ENCODE measurements at places on chromosomes 11 and 22.

GRCh38 chr11:9974375-9974774 lies 310.5 kb downstream of the SWAP70 start:
- no peak for DNase-seq

GRCh38 chr11:72665911-72666472 lies 8.2 kb downstream of the PDE2A start:
- no peak for DNase-seq

DNA sequence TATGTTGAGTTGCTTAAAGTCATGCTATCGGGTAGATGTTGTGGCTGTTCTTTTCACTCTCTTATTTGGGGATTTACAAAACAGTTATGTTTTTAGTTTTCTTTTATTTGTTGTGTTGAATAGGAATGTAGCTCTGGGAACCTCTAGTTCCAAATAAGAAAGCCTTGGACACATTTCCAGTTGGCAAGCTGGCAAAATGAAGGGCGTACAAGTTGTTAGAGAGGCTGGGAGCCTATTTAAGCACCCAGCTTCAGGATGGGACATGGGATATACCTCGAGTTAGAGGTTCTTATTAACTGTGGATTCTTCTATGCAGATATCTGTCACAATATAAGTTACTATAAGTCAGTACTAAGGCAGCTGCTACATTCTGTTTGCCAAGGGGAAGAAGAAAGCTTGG lies 22.8 kb downstream of the PPARA start:
- no peak for DNase-seq

DNA sequence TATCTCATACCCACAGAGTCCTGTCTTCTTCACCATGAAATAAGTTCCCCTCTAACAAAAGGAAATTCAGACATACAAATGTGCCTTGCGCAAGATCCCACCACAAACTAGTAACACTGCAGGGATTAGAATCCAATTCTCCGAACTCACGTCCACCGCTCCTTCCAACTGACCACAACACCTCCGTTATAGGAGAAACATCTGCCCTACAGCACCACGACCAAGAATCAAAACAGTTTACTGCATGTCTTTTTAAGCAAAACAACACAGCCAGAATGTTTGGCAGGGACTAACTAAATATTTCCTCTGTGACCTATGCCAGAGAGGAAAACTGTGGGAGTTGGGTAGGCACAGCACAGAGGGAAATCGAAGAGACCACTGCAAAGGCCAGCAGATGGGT lies 72.7 kb upstream of the AKIP1 start:
- no peak for DNase-seq

DNA sequence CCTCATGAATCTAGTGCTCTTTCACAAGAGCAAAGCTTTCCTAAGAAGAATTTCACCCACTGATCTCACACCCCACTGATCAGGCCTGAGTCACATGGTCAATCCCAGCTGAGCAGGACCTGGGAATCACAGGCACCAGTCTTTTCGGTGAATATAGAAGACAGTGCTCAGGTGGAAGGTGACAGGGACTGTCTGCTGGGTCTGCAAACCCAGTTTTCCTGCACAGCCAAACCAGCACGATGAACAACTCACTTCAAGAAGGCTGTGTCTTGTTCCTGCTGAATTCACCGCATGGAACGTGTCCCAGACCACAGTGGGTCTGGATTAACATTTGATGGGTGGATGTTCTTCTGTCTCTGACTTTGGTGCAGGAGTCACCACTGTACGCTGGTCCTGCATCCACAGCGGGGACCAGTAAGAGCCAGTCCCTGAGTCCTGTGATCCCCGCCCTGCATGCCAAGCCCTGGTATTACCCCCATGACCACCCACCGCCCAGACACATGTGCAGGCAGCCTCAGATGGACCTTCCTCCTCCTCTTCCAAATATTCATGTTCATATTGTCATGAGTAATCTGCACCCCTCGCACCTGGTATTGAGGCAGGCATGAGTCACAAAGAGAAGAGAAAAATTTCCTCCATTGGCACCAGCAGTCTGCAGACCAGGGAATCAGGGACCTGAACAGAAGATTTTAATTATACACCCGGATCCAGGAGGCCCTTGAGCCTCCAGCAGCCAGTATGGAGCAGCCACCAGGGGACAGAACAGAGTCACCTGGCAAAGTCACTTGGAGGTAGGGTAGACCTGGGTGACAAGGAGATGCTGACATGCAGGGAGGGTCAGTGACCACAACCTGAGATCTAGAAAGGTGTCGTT lies 8.6 kb upstream of the IGLL5 start:
- DNase-seq, result no peak

GRCh38 chr22:24751518-24751917 lies 23.0 kb downstream of the PIWIL3 start:
- no peak for DNase-seq

DNA sequence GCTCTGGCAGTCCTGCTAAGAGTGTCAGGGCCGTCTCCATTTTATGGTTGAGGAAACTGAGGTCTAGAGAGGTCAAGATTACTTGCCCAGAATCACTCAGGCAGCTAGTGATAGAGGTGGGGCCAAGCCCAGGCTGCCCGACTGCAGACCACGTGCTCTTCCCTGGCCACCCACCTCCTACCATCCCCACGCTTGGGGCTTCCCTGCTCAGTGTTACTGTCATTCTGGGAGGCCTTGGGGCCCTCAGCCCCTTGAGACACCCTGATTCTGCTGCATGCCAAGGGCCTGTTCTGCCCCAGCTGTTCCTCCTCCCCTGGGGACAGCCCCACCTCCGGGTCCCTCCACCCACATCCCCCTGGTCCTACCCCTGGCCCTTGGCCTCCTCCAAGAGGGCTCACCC lies 17.2 kb upstream of the TAB1 start:
- DNase-seq, result no peak

DNA sequence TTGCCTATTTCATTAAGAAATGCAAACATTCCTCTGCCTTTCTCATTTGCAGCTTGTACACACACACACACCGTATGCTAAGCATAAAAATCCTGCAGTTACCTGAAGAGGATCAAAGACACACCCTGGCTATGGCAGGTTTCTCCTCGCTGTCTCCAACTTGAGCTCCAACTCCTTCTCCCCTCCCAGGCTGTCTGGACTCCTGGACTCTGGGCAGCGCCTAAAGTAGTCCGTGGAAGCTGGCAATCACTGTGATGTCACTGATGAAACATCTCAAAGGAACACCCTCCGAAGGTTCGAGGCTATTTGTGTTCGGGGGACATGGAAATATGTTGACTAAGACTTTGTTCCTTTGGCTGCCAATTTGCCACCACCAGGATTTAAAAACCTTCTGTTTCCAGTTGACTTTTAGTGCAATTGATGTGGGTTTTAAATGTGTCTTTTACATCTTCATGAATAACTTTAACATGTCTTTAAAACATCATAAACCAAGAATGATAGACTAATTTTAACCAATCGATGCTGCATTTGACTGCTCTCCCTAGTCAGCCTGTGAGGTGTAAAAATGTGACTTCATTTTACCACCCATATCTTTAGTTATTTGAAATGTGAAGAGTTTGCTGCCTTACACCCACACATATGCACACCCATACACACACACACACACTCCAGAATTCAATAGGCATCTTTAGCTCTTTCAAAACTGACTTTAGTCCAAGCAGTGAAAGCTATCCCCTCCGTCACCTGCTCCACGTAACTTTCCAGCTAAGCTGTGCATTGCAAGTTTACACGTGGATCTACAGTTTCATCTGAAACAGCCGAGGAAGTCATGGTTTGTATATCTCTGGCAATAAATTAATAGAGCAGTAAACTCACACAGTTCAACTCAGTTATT lies at the start of gene SLN:
TSS of gene SLN (minus strand) at position 196 of the 895 bp plus-strand sequence.
- DNase-seq, result no peak

- no peak for DNase-seq
These were observed 640 bp upstream of the ZDHHC8 start for GRCh38 chr22:20130731-20131596.

- no peak for DNase-seq
These were observed 24.5 kb upstream of the ALX4 start for GRCh38 chr11:44334356-44335004.
